ENCODE measurements at places on chromosomes 11 and 22.
A peak's percentile ranks its signal among the peaks of the same experiment; 100 is the strongest.

DNA sequence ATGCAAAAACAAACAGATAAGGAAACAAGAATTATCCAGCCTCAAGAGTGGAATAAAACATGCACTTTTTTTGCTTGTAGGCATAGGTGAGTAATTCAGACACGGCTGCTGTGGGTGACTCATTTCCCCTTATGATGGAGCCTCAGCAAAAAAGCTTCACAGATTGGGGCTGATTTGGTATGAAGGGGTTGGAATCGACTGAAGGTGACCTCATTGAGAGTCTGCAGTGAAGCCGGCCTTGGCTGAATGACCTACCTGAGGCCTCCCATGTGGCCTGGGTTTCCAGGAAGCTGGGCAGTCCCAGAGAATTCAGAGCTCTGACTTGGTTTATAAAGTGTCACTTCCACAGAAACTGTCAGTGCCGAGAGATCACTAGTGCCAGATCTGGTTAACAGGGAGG is 34.2 kb upstream of the VPREB1 start:
- no peak for DNase-seq

DNA sequence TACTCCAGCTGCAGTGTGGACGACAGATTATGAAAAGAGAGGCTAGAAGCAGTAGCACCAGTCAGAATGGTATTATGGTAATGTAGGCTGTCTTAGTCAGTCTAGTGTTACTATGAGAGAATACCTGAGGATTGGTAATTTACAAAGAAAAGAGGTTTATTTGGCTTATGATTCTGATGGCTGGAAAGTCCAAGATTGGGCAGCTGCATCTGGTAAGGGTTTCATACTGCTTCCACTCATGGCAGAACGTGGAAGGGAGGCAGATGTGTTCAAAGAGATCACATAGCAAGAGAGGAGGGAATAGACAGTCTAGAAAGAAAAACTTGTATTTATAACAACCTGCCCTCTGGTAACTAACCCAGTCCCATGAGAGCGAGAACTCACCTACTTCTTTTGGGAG is 77.3 kb upstream of the NAV2 start:
- DNase-seq, result no peak

DNA sequence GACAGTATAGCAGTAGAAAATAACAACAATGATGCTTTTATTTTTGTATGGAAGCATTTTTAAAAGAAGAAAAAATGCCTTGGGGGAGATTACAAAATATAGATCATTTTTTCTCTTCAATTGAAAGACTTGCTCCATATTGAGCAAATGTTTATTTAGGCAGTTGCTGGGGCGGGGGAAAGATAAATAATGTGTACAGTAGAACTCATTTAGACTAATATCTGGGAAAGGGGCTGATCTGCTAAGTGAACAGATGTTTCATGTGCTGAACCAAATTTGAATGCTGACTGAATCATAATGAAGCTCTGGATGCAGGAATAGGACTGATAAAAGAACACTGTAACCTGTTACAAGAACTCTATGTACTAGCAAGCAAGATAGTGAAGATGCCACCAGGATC is 457.1 kb upstream of the TENM4 start:
- DNase-seq, result no peak

GRCh38 chr11:110582728-110583432 is 129.4 kb downstream of the ARHGAP20 start:
- DNase-seq, result peak; percentile 2

DNA sequence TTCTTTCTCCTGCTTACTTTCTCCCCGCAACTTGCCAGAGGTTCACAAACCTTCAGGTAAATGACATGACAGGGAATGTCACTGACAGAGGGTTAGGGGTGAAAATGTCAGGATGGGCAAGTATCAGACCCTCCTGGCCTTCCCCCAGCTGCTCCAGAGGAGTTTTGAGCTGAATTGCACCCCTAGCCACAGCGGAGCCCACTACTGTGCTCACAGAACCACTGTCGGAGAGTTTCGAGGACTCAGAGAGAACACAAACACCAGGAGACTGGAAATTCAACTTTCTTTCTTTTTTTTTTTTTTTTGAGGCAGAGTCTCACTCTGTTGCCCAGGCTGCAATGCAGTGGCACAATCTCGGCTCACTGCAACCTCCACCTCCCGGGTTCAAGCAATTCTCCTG is 21.5 kb upstream of the P2RY2 start:
- no peak for DNase-seq

DNA sequence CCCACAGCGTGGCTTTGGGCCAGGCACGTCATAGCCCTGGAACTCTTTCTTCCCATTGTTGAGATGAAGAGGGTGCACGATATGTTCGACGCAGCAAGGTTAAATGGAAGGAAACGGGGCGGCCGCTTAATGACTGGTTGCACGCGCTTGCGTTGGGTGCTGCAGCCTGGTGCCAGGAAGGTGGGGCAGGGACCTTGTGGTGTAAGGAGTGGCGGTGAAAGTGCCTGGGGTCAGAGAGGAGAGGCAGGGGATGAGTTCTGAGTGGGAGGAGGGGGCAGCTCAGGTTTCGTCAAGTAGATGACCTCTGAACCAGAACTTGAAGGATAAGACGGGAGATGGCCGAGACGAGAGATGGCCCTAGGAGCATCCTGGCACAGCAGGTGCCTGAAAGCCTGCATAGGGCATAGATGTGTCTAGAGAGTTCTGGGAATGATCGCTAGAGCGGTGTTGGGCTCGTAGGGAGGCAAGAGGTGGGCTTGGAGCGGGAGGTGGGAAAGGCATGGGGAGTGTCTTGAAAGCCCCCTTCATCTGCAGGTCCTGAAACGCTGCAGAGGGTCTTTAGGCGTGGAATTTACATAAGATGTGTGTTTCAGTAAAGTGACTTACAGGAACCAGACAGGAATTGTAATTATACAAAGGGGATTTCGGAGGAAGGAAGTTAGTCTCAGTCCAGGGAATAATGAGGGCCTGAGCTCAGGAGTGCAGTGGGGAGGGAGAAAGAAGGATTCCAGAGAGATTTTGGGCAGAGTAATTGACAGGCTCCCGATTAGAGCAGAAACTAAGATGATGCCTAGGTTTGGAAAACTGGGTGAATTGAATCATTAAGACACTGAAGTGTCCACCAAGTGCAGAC is 43.2 kb upstream of the CLDN5 start:
- no peak for DNase-seq

GRCh38 chr11:35978891-35979290 is 35.0 kb downstream of the LDLRAD3 start:
- no peak for DNase-seq

DNA sequence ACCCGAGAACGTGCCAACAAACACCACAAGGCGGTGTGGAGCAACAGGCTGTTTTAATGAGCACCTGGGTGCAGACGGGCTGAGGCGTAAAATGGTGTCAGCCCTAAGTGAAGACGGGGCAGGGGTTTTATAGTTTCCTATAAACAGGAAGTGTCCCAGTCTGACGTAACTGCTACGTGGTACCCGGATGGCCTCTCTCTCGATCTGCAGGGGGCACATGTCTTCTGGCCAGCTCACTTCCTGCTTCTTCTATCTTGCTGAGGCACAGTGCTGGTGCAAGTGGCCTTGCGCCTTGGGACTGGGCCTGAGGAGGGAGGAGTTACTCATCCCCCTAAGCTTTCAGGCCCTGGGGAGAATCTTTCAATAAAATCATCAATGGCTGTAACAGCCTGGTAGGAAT is 20.9 kb downstream of the OOSP3 start:
- no peak for DNase-seq

GRCh38 chr22:21760640-21761039 is 25.0 kb upstream of the YPEL1 start:
- no peak for DNase-seq

DNA sequence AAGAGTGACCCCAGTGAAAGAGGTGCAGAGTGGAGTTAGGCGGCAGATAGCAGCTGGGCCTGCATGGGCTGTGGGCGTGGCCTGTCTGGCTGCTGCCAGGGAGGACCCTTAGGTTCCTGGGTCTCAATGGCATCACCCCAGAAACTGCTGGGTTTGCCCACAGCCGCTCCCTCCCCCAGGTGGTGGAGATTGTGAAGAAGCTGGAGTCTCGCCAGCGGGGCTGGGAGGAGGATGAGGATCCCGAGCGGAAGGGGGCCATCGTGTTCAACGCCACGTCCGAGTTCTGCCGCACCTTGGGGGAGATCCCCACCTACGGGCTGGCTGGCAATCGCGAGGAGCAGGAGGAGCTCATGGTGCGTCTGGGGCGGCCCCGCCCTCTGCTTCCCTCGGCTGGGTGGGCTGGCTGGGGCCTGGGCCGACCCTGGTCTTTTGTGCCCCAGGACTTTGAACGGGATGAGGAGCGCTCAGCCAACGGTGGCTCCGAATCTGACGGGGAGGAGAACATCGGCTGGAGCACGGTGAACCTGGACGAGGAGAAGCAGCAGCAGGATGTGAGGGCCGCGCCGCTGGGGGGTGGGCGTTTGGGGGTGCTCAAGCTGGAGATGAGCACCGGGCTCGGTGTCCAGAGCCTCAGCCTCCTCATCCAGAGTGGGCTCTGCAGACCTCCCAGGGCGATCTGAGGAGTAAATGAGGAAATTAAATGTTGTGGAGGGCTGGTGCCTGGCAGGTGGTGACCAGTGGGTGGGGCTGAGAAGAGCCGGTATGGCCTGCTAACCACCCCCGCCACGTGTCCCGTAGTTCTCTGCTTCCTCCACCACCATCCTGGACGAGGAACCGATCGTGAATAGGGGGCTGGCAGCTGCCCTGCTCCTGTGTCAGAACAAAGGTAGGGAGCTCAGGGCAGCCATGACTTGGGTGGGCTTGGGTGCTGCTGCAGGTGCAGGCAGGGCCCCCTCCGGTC is 15.0 kb downstream of the SART1 start:
- no peak for DNase-seq

Measured in NCI-H1092 (cell line).